IMR-90 (cell line): ENCODE measurements at places on chromosomes 12 and 14. TPM values are rescaled to one million over a fixed set of nuclear protein-coding genes. Genes with fewer than 3 reads are reported as not detected.

The GAS2L3 gene
- total RNA-seq: 15.6 and 27.2 TPM in 2 replicates

The ANGEL1 gene
- 3.6 and 4.1 TPM in 2 replicates for total RNA-seq

The PRIMA1 gene
- not detected in 2 replicates for total RNA-seq

The GUCY2C gene
- total RNA-seq: not detected in 2 replicates

The NPFF gene
- not detected in 2 replicates for total RNA-seq

DNA sequence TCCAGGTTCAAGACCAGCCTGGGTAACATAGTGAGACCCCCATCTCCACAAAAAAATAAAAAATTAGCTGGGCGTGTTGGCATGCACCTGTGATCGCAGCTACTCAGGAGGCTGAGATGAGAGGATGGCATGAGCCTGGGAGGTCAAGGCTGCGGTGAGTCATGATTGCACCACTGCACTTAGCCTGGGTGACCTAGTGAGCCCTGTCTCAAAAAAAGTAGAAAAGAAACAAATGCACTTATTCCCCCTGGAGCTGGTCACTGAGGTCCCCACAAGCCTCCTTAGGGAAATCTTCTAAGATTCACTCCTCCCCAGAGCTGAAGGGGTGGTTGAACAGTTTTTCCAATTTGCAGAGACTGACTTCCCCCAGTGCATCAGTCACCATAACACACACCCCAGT, 1.6 kb downstream of the CD9 start:
- H3K36me3 ChIP-seq: no peaks in the 10 kb centered on the region
- H3K4me3 ChIP-seq: no peak overlapping the region
- no peak overlapping the region for H3K27ac ChIP-seq
- peaks cover 16% of the 10 kb centered on the region; the same call in 1 of the 2 replicates for H3K4me1 ChIP-seq
- no peak for DNase-seq

DNA sequence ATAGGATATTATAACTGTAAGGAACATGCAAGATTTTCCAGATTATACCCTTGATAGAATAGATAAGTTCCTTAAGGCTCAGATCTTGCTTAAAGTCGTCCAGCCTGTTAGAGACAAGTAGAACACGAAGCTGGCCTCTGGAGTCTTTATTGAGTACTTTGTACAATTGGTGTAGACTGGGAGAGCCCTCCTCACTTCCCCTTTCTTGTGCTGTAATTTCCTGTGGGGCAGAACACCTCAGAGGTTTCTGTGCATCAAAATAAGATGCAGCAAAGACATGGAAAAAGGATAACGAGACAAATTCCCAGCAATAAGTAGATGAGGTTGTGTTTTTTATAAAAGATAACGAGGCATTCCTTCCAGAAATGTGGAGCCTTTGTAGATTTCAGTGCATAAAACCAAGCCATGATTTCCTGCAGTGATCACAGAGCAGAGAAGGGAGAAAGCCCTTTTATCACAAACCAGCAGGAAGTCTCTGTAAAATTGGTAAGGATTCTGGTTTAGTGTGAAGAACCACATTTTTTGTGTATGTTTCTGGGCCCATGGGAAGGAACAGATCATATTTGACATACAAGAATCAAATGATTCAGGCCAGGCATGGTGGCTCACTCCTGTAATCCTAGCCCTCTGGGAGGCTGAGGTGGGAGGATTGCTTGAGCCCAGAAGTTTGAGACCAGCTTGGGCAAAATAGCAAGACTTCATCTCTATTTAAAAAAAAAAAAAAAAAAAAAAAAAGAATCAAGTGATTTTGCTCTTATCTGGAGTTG, 18.0 kb downstream of the GPRC5A start:
- no peaks in the 10 kb centered on the region for H3K27me3 ChIP-seq
- peaks cover 12% of the 10 kb centered on the region for H3K4me1 ChIP-seq
- H3K4me3 ChIP-seq: no peak overlapping the region
- no peak overlapping the region for H3K27ac ChIP-seq
- DNase-seq: no peak

DNA sequence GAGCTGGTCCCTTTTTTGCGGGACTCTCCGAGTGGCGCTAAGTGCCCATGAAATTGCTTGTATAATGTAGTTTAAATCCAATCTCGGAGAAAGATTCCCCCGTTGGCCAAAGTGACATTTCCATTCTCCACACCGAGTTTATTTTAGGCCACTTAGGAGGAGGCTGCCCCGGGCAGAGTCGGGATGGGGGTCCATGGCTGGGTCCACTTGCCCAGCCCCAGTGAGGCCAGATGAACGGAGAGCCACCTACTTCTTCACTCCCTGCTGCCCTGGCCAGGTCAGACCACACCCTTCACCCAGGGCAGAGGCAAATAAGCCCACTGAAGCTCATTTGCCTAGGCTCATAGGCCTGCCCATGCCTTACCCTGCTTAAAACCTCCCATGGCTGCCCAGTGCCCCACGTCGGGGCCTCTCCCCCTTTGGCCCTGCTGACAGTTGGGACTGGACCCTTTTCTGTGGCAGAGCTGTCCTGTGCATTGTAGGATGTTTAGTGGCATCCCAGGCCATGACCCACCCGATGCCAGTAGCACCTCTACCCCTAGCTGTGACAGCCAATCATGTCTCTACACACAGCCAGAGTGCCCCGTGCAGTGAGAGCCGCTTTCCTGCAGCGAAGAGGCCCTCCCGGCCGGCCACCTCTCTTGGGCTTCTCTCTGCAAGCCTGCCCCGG, 51.3 kb downstream of the FAM222A start:
- H3K27me3 ChIP-seq: peaks cover 5% of the 10 kb centered on the region; the same call in 1 of the 2 replicates
- H3K4me1 ChIP-seq: no peaks in the 10 kb centered on the region
- no peak overlapping the region for H3K27ac ChIP-seq
- no peak overlapping the region for H3K4me3 ChIP-seq
- no peaks in the 10 kb centered on the region for H3K36me3 ChIP-seq
- DNase-seq: no peak

GRCh38 chr14:81222691-81223090, 1.9 kb upstream of the GTF2A1 start:
- no peaks in the 10 kb centered on the region for H3K27me3 ChIP-seq
- DNase-seq: no peak
- no peak overlapping the region for H3K27ac ChIP-seq
- no peaks in the 10 kb centered on the region; the same call in 1 of the 2 replicates for H3K4me1 ChIP-seq

DNA sequence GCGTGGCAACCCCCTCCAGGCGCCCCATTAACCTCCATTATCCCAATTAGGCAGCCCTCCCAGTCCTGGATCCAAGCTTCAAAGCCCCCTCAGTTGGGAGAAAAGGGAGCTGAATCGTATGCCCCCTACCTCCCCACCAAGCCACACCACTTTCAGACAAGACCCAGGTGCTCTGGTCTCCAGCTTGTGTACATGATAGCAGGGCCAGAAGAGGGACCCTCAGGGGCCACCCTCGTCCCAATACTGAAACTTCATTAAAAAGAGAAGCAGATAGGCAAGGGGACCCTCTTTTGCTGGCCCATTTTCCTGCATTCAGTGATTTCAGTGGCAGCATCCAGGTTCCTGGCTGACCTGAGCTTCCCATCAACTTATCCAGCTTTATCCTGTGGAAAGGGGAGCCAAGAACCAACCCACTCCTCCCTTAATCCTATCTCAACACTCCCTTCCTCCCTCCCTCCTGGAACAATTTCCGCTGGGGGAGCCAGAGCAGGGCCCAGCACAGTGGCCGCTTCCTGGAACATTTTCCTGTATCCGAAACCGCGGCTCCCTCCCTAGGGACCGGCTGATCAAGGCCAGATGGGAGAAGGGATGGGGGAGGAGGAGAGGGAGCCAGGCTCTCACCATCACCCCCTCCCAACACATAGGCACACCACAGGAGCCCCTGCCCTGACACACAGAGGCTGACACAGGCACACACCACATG, 9.5 kb upstream of the SP7 start:
- no peak for DNase-seq
- H3K4me3 ChIP-seq: no peak overlapping the region
- no peak overlapping the region for H3K27ac ChIP-seq
- H3K4me1 ChIP-seq: peaks cover 7% of the 10 kb centered on the region; the same call in 1 of the 2 replicates
- H3K27me3 ChIP-seq: peaks cover 6% of the 10 kb centered on the region

GRCh38 chr12:2179953-2180736, 127.4 kb downstream of the CACNA1C start:
- H3K4me1 ChIP-seq: peaks cover 24% of the 10 kb centered on the region
- peak; percentile 98 for DNase-seq
- no peaks in the 10 kb centered on the region for H3K27me3 ChIP-seq

GRCh38 chr14:36340276-36340890, 19.9 kb upstream of the MBIP start:
- H3K27ac ChIP-seq: no peak overlapping the region
- no peaks in the 10 kb centered on the region for H3K36me3 ChIP-seq
- no peak overlapping the region for H3K4me3 ChIP-seq
- DNase-seq: no peak
- no peaks in the 10 kb centered on the region for H3K4me1 ChIP-seq

GRCh38 chr12:91654087-91654486, 471.5 kb upstream of the DCN start:
- no peak overlapping the region for H3K27ac ChIP-seq
- H3K36me3 ChIP-seq: no peaks in the 10 kb centered on the region
- no peaks in the 10 kb centered on the region for H3K27me3 ChIP-seq
- DNase-seq: no peak

- no peaks in the 10 kb centered on the region for H3K27me3 ChIP-seq
- H3K27ac ChIP-seq: no peak overlapping the region
- H3K36me3 ChIP-seq: no peaks in the 10 kb centered on the region
- peaks cover 4% of the 10 kb centered on the region for H3K4me1 ChIP-seq
- peak; percentile 59 for DNase-seq
Observed at GRCh38 chr12:58967561-58967960, 47.3 kb upstream of the LRIG3 start.

DNA sequence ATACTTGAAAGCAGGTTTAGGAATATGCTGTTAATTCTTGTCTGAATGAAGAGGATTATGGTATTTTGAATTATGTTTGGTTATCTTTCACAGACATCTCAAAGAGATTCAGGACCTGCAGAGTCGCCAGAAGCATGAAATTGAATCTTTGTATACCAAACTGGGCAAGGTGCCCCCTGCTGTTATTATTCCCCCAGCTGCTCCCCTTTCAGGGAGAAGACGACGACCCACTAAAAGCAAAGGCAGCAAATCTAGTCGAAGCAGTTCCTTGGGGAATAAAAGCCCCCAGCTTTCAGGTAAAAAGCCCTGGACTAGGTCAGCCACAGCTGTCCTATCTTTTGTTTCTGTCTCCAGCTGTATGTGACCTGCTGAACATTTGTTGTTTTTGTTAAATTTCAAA, 52.1 kb downstream of the RAD52 start:
- no peak overlapping the region for H3K4me3 ChIP-seq
- H3K36me3 ChIP-seq: peaks cover 39% of the 10 kb centered on the region
- H3K4me1 ChIP-seq: peaks cover 3% of the 10 kb centered on the region; the same call in 1 of the 2 replicates

GRCh38 chr14:51321036-51321435, 81.0 kb downstream of the TMX1 start:
- H3K27me3 ChIP-seq: no peaks in the 10 kb centered on the region
- H3K27ac ChIP-seq: no peak overlapping the region
- no peak overlapping the region for H3K4me3 ChIP-seq
- no peaks in the 10 kb centered on the region for H3K36me3 ChIP-seq

DNA sequence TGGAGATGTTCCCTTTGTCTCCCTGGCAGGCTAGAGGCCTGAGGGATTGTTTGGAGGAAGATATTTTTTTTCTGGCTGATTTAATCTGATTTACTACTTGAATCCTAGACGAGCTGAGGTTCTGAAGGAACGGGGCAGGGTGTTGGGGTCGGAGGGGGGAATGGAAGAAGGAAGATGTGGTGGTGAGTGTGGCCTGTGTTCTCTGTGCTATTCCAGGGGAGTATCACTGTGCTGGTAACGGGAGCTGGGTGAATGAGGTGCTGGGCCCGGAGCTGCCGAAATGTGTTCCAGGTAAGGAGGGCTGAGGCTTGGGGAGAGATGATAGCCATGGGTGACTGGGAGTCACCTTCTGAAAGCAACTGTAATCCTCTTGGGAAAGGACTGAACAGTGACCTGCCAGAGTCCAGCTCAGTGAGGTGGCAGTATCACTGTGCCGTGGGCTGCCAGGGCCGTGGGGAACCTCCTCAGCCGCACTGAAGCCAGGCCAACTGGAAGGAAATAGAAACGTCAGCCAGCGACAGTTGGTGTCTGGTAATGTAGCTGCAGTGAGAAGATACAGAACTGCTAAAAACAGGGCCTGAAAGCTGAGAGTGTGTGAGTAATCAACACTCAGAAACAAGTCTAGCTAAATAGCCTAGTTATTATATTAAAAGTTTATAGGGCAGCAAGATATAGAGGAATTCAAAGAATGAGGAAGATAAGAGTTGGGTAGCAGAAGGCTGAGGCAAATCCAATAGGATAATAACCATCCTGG, 7.9 kb downstream of the C1S start:
- H3K4me1 ChIP-seq: peaks cover 11% of the 10 kb centered on the region
- H3K4me3 ChIP-seq: no peak overlapping the region
- peaks cover 52% of the 10 kb centered on the region for H3K36me3 ChIP-seq

DNA sequence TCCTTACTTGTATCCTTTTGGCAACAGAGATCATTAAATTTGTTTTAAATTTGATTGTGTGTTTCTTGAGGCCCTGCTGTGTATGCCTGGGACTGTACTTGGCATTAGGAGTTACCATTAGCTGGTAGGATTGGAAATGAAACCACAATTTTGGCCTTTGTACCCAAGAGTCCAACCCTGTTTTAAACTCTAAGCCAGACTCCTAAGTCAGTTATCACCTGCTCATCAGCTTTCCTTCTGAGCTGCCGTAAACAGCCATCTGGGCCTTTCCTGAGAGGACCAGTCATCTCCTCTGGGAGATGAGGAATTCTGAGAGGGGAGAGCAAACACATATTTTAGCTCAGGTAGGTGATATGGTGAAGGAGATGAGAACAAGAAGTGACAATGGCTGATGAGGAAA, 74.3 kb upstream of the SRSF5 start:
- H3K4me3 ChIP-seq: no peak overlapping the region
- H3K27ac ChIP-seq: no peak overlapping the region
- no peak for DNase-seq
- peaks cover 25% of the 10 kb centered on the region for H3K4me1 ChIP-seq
- H3K27me3 ChIP-seq: no peaks in the 10 kb centered on the region

DNA sequence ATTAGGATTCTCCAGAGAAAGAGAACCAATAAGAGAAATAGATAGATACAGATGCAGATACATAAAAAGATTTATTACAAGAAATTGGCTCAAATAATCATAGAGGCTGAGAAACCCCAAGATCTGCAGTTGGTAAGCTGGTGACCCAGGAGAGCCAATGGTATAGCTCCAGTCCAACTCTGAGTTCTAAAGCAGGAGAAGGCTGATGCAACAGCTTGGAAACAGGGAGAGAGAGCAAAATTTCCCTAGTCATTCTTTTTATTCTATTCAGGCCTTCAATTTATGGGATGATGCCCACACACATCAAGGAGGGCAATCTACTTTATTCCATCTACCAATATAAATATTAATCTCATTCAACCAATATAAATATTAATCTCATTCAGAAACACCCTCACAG, 218.2 kb downstream of the PRKD1 start:
- H3K27ac ChIP-seq: no peak overlapping the region
- DNase-seq: peak; percentile 46
- H3K4me3 ChIP-seq: no peak overlapping the region
- H3K4me1 ChIP-seq: no peaks in the 10 kb centered on the region
- no peaks in the 10 kb centered on the region for H3K36me3 ChIP-seq

DNA sequence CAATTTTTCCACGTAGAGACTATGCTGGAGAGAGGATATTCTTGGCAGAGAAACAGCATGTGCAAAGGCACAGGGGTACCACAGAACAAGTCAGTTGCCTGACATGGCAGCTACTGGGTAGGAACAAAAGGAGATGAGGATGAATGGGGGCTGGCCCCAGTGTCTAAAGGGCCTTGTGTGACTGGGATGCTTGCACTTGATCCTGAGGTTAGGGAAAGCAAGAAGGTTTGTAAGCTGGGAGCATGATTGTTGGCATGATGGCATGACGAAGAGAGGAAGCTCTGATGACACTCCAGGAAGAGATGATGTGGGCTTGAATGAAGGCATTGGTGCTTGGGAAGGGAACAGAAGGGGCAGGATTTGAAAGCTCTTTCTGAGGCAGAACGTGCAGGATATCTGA, 139.1 kb downstream of the ZFP36L1 start:
- no peaks in the 10 kb centered on the region for H3K36me3 ChIP-seq
- H3K4me1 ChIP-seq: peaks cover 37% of the 10 kb centered on the region
- DNase-seq: no peak
- no peak overlapping the region for H3K27ac ChIP-seq
- H3K27me3 ChIP-seq: no peaks in the 10 kb centered on the region
